Right cardiac atrium (tissue), 5 donors: ENCODE measurements at places on chromosomes 2 and 18.
A peak's percentile ranks its signal among the peaks of the same experiment; 100 is the strongest.

DNA sequence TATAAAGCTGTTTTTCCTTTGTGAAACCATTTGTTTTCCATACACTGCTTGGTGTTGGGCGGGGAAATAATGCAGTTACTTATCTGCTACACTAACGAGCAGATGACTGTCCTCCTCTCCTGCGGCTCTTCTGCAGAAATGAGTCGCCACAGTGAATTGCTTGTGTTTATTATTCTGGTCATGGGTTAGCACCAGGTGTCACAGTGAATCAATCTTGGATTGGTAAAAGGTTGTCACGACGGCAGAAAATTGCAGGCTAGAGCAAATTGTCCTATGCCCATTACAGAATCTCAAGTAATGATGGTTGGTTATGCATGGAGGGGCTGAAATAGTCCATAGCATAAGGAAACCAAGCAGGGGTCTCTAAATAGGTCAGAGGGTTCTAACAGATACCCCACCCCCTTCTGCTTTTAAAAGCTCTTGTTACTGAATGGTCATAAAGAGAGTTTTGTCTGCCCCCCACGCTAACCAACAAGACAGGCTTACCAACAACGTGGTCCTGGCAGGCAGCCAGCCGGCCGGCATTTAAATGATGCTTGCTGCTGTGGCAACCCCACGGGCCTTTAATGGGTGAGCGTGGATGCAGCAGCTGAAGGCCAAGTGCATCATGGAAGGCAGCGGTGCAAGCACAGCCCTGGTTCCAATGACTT, 29.5 kb downstream of the RAB31 start:
- peak; percentile 59 for DNase-seq

- DNase-seq, result no peak
Observed at GRCh38 chr18:25662272-25662671, 310.3 kb upstream of the ZNF521 start.

GRCh38 chr2:160295519-160296207, 95.6 kb upstream of the ITGB6 start:
- DNase-seq, result no peak

- peak; percentile 89 for DNase-seq
Observed at GRCh38 chr2:69222953-69223658, 163.9 kb downstream of the GFPT1 start.

DNA sequence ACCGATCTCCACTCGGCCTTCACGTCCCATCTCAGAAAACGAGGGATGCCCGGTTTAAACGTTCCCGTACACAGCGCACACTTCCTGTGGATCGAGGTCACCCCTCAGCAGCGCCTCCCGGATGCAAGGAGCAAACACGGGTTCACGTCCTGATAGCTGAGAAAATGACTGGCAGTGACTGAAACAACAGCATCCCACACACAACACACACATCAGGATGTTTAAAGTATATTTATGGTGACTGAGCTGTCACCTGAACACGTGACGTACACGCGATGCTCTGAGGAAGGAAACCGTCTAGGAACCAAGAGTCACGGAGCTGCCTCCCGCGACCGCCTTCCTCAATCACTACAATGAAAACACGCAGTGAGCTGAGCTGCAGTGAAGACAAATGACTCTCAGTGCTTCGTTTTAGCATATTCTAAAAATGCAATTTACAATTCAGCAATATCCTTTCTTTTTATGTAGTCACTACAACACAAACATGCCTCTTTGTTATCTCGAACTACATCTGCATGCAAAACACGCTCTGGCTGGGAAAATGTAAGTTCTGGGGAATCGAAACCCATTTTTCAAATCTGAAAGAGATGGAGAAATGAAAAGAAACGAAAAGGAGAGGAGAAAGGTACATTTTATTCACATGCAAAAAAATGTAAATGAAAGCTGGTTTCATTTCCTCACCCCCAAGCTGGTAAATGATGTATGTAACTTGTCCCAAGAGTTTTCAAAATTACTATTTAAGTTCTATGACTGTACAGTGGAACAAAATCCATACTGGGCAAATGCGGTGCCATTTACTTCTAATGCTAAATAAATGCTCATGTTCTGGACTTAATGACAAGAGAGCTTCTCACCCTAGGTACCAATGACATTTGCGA, 19.8 kb downstream of the HDAC4 start:
- peak; percentile 46 for DNase-seq

- DNase-seq, result no peak
Observed at GRCh38 chr2:152242787-152243472, 67.4 kb upstream of the STAM2 start.

GRCh38 chr2:5123582-5124196, 568.5 kb upstream of the SOX11 start:
- no peak for DNase-seq

DNA sequence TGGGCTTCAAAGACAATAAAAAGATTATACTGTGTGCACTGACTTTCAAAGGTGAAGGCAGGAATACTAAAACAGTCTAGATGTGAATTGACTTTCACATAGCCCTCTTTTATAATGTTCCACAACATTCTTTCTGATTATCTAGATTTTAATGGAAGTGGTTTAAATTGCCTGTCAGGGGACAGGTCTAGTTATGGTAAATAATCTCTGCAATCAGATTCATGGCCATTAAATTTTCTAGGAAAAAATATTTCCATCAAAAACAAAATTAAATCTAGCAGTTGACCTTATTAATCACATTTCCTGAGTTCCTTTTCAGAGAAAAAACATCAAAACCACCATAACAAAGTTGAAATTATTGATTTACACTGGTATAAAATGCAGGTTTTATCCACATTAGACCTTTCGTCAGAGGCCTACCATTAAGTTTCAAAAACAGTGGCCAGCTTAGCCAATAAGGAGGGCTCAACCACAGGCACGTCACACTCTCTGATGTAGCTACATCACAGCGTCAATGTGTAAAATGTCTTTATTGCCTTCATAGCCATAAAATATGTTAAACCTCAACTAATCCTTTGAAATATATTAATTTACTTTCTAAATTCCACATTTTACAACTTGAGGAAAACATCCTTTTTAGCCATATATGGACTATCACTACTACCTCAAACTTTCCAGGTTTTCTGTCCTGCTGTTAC, 79.4 kb downstream of the NOL10 start:
- DNase-seq, result no peak

GRCh38 chr2:209097168-209097567, 326.7 kb upstream of the MAP2 start:
- DNase-seq, result no peak

GRCh38 chr18:75073654-75074053, 135.3 kb downstream of the PTGR3 start:
- DNase-seq, result no peak

DNA sequence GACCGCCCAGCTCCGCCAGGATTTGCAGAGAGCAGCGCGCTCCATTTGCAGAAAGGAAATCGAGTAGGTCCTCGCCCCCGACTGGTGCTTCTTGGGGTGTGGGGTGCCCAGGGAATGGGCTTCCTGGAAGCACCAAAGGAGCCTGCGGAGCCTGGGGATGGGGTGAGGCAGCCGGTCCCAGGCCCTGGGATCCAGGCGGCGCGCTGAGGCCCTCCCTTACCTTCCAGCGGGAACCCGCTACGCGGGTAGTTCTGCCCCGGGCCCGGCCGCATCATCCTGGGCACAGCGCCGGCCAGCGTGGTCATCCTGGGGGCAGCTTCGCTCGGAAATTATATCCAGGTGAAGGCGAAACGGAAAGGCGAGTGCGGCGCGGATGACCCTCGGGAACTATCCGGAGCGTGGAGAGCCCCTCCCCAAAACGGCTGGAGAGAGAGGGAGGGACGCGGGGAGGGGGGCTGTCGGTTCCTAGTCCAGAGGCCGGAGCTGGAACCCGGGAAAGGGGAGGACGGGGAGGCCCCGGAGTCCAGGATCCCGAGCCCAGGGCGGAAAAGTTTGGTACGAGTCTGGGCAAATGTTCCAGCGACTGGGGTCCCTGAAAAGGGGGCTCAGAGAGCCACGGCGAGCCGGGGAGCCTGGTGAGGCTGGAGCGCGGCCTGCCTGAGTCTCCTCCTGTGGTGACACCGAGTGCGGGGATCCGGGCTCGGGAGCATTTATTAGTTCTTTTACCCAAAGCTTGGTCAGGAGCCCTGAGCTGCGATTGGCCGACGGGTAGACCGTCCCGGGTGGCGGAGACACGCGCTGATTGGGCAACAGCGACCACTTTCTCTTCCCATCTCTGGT, at the start of gene PAX3:
Gene PAX3 (minus strand): TSS at position 688 of the 840 bp plus-strand sequence. CDS start 383 bp downstream, at position 305.
- no peak for DNase-seq

DNA sequence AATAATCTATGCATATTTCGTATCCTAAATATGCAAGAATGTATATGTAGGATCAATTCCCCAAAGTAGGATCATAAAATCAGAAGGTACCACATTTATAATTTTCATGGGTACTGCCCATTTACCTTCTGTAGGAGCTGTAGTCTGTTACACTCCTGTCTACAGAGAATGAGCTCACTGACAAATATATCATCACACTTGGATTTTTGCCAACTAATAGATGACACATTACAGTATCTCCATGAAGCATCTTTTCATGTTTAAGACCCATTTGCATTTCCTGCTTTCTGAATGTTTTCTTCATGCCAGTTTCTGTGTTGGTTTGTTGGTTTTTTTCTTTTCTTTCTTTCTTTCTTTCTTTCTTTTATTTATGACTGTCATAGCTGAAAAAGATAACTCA, 70.9 kb upstream of the EML6 start:
- DNase-seq, result no peak

DNA sequence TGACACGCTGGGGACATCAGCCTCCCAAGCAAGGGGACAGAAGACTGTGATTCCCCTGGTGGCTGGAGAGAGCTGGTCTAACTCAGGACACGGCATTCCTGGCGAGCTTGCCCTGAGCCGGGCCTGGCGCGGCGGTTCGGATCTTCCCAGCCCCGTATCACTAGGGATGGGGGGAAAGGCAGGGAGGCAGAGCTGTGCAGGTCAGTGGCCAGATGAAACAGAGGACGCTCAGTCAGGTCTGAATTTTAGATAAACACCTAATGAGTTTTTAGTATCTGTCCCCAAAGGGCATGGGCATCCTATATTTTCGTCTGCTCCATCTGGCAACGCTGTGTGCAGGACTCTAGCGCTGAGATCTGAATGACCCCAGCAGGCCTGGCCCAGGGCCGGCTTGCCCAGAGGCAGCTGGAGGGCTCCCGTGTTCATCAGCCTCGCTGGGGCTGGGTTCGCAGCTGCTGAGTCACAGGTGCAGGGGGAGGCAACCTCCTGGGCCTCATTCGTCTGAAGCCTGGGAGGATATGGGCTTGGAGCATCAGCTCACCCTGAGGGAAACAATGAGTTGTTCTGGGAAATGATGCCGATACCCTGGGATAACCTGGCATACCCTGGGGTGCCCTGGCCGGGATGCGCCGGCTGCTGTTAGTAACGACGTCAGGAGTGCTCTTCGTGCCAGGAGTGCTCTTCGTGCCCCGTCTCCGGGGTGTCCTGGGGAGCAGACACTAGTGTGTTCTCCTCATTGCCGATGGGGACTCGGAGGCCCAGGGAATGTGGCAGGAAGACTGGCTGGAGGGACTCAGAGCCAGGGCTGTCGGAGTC, 48.1 kb upstream of the HPCAL1 start:
- no peak for DNase-seq

DNA sequence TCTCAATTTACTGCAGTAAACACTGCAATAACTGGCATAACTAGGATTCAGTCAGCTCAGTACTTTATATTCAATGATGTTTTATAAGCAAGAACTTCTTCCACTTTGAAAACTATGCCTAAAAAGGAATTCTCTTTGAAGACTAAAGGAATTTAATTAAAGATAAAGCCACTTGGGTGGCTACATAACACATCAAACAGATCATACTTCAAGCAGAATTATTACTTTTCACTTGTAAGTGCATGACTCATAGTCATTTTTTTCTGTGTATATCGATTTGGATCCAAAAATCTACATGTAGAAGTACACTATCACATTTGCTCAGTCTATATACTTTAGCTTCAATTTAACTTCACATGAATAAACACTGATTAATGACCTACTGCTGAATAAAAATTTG, 4.0 kb downstream of the KANSL1L start:
- DNase-seq, result no peak

DNA sequence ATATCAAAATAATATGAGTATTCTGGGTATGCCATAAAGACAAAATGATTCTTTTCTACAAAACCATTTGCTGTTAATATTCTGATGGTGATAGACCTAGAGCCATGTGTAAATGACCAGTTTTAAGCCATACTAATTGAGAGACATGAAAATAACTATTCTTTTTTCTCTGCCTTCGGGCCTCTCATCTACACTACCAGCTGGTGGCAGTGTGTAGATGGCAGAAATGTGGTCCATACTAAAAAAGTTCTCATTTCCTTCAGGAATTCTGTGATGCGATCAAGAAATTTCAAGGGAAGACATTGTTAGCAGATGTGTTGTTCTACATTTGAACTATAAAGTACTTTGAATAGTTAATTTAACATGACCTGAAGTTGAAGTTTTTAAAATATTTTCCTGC, 485.2 kb downstream of the TRIB2 start:
- no peak for DNase-seq

DNA sequence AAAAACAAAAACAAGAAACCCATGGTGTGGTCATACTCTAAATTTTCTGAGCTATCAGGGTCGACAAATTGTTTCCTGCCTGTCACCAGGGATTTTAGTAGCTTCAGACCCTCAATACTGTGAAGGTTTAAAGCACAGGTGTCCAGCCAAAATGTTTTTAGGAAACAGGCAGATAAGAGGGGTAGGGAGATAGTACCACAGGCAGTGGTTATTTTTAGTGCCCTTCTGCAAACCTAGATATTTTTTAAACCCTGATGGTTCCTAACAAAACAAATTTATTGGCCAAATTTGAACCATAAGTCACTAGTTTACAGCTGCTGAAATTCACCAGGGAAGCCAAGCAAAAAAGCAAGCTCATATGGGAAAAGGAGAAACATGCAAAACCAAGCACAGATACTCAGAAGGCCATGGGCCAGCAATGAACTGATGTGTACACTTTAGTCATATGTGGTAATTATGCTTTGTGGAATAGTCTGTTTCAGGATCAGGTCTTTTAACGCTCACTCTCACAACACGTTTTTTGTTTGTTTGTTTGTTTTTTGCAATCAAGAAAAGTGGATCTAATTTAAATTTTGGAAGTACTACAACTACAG, 156.8 kb upstream of the STK17B start:
- no peak for DNase-seq

DNA sequence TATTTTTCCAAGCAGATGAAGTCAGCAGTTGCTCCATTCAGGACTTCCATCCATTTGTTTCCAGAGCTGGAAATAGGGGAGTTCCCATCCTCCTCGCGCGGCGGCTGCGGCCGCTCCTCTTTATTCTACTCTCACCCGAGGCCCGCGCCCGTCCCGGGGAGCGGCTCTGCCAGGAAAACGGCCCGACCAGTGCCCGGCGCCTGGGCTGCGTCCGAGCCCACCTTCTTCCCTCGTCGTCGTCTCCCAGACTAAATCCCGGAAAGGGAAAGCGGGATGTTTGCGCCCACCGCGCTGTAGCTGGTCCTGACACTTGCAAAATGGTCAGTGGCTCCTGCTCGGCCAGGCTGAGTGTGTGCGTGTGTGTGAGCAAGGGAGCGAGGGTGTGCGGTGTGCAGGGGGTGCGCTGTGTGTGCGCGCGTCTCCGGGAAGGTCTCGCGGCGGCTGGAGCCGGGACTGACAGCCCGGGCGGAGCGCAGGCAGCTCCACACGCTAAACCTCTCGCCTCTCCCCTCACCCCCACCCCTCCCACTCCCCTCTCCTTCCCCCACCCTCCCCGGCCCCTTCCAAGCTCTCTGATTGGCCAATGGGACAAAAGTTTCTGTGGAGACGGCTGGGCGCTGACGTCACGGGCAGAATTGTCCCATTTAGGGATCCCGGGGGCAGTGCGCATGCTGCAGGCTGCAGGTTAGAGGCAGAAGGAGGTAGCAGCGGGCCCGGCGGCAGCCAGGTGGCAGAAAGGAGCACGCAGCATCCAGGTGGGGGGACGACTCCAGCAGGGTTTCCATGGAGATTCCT, at the start of gene NOL4:
Gene NOL4 (minus strand): TSS at position 491 of the 795 bp plus-strand sequence. CDS start 1,660 bp downstream, outside the sequence.
- DNase-seq, result peak; percentile 61
